CD4-positive, alpha-beta T cell treated with Interleukin-21 for 1 hour (primary cell): ENCODE measurements at places on chromosomes 6 and 20.

DNA sequence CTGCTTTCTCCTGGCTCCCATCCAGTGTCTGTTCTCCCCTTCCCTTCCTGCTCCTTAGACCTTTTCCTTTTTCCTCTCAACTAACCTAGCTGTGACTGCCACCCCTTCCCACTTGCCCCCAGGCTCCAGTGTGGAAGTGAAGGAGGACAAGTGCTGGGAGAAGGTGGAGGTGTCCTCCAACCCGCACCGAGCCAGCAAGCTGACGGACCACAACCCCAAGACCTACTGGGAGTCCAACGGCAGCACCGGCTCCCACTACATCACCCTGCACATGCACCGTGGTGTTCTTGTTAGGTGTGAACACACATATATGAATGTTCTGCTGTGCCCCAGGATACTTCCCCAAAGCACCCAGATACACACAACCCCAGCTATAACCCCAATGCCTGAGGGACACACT is 18.5 kb downstream of the CUL9 start:
- no peak for DNase-seq

GRCh38 chr6:147131532-147132128 is 72.6 kb upstream of the STXBP5 start:
- no peak for DNase-seq

DNA sequence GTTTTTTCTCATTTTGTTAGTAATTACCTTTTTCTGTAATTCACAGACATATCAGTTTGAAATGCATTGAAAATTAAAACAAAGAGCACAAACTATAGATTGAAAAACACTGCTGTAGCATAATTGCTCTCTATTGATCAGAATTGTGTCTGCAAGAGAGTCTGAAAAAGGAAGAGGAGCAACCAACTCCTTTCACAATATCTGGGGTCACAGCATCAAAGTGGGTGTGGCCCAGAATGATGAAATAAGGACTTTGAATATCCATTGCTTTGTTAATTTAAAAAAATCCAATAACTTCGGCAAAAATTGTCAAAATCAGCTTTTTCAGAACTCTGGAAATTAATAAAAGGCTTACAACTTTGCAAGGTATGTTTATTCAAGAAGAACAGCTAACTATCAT is 99.2 kb downstream of the MYLK4 start:
- DNase-seq: no peak

DNA sequence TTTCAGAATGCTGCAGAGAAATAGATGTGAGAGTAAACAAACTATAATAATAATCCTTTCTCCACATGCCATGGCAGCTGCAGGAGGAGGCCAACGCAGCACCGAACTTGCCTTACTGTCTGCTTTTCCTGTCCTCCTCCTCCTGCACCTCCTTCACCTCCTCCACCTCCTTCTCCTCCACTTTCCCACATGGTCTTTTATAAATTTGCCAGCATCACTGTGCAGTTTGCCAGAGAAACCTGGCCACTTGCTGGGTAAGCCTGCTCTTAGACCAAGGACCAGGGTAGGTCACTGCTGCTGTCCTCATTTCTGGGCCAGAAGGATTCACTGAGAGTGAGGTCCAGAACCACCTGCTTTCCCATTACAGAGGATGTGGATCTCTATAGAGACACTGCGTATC is 8.7 kb downstream of the SGK1 start:
- no peak for DNase-seq

- DNase-seq: no peak
Observed at GRCh38 chr6:153117986-153118879, 12.8 kb downstream of the RGS17 start.

GRCh38 chr6:10163203-10163962 is 251.5 kb downstream of the TFAP2A start:
- no peak for DNase-seq

GRCh38 chr6:14381829-14382677 is 264.5 kb downstream of the CD83 start:
- no peak for DNase-seq

GRCh38 chr20:8321001-8321400 is 188.9 kb downstream of the PLCB1 start:
- DNase-seq: no peak

GRCh38 chr20:48293671-48294070 is 508.4 kb upstream of the SULF2 start:
- DNase-seq: no peak

- no peak for DNase-seq
Observed at GRCh38 chr20:20292472-20292871, 75.4 kb upstream of the INSM1 start.

DNA sequence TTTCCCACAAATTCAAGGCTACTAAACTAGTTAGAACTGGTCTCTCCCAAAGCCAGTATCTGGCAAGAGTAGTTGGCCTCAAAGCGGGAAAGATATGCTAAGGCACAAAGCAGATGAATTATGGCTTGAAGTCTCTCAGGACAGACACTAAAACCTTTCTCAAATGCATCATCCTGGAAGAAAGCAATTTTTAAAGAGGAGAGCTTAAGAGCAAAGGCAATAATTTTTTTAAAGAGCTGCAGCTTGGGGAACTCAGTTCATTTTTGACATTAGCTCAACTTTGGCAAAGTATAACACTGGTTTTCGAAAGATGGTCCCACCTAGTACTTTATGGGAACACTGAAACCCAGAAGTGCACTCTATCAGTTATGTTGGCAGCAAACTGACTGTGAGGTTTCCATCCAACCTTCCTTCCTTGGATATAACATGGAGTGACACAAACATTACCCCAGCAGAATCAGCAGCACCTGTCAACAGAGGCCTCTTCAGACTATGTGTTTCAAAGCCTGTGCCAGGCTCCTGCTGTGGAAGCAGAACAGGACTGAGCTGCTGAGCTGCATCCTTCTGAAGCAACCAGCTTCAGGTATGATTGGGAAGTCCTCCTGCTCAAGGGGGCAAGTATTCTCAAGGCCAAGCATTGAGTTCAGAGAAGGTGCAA is 852.3 kb upstream of the HS3ST5 start:
- DNase-seq: no peak

- no peak for DNase-seq
Observed at GRCh38 chr20:24853916-24854315, 95.2 kb upstream of the CST7 start.

DNA sequence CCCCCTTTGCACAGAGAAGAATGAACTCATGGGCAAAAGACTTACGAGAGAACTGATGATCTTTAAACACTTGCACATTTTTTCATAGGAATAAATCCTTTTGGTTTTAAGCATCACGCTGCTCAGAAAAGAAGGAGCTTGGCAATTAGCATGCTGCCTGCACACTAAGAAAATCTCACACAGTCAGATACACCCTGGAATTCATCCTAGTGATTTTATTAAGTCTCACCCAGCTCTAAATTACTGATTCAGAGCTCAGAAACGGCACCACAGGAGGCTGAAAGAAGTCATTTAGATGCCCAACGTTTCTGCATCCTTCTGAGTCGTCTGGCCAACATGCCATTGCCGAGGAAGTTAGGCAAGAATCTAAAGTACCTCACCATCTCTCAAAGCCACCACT is 18.0 kb upstream of the NRSN1 start:
- DNase-seq: no peak

GRCh38 chr20:52959125-52959524 is 13.0 kb upstream of the TSHZ2 start:
- DNase-seq: no peak

DNA sequence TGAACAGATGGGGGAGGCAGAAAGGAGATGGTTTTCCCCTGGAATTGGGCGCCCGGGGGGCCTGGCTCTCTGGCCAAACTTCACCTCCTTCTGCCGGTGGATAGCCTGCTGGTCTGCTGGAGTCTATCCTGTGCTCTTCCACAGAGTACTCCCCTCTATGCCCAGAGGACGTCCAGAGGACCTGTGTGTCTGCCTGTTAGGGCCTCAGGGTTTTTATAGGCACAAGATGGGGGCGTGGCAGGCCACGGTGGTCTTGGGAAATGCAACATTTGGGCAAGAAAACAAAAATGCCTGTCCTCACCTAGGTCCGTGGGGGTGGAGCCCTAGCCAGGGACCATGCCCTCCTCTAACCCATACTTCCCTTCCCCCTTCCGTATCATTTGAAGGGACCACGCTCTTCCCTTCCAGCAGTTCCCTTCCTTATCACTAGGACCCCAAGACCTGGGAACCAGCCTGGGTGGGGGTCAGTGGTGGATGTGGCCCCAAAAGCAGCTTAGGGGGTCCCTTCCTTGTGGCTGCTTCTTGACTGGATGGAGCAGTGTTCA is 53.6 kb upstream of the ZNF337 start:
- DNase-seq: no peak

GRCh38 chr6:45663251-45664221 is 285.8 kb upstream of the SUPT3H start:
- peak; percentile 40 for DNase-seq

- DNase-seq: no peak
Observed at GRCh38 chr6:1612299-1612973, 2.7 kb downstream of the FOXC1 start.

DNA sequence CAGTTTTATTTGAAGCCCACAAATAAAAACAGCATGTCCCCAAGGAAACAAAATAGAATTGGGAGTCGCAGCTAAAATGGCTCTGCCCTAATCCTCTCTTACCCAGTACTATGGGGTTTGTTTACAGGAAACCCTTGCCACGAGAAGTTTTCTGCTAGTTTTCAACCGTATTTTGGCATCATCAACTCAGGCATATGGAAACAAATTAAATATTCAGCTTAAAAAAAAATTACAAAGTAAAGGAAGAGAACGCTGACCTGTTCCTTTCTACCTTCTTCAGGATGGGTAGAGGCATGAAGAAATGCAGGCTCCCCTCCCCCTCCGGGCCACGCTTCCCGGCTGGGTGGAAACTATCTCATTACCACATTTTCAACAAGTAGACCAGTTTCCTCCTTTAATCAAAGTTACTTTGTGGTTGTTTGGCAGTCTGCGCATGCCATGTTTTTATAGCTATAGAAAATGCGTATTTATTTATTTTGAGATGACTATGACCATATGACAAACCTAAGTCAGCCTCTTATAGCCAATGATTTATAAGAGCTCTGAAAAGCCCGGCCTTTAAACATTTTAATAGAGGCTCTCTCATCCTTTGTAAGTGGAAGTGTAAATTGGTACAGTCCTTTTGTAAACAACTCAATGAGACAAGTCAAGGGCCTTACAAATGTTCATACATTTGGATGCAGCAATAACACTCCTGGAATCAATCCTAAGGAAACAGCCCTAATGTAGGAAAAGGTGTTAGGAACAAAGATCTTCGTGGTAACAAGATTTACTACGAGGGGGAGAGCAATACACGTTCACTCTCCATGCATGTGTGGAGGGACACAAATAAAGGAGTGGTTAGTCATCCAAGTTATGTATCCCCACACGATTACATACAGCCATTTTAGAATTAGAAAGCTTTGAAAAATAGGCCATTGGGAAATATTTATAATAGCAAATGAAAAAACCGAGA is 16.1 kb upstream of the ZNF217 start:
- peak; percentile 83 for DNase-seq

DNA sequence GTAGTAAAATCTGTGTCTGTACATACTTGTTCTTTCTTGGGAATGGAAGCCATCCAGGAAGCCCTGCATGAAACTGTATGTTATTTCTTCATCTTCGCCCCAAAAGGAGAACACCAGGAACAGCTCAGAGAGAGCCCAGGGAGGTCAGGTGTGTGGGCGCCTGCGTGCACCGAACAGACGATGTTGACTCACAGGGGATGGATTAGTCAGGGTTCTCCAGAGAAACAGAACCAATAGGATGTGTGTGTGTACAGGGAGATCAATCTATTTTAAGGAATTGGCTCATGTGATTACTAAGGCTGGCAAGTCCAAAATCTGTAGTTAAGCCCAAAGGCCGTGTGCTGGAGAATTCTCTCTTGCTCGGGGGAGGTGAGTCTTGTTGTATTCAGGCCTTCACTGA is 45.7 kb downstream of the RNASET2 start:
- no peak for DNase-seq

GRCh38 chr6:149334682-149335160 is 17.2 kb downstream of the TAB2 start:
- no peak for DNase-seq

DNA sequence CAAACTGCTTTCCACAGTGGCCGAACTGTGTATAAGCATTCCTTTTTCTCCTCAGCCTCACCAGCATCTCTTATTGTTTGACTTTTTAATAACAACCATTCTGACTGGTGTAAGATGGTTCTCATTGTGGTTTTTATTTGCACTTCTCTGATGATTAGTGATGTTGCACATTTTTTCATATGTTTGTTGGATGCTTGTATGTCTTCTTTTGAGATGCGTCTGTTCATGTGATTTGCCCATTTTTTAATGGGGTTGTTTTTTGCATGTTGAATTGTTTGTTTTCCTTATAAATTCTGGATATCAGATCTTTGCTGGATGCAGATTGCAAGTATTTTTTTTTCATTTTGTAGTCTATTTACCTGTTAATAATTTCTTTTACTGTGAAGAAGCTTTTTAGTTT is 11.2 kb upstream of the ZSCAN12 start:
- DNase-seq: no peak

- DNase-seq: no peak
Observed at GRCh38 chr20:54368570-54368969, 106.8 kb upstream of the DOK5 start.

DNA sequence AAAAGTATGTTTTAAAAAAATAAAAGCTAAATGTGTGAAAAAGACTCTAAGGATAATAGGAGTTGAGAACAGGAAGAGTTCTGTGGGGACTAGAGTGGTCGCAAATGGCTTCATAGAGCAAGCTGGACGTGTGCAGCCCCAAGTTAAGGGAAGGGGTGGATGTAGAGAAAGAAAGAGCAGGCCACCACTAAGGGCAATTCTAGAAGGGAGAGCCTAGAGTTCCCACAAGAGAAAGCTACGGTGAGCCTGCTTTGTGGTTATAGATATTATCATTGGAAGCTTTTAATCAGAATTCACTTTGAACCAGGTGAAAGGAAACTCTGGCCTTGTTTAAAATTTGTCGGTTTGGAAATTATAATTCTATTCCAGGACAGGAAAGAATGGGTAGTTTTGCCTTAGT is 101.6 kb downstream of the HIVEP2 start:
- peak; percentile 52 for DNase-seq

DNA sequence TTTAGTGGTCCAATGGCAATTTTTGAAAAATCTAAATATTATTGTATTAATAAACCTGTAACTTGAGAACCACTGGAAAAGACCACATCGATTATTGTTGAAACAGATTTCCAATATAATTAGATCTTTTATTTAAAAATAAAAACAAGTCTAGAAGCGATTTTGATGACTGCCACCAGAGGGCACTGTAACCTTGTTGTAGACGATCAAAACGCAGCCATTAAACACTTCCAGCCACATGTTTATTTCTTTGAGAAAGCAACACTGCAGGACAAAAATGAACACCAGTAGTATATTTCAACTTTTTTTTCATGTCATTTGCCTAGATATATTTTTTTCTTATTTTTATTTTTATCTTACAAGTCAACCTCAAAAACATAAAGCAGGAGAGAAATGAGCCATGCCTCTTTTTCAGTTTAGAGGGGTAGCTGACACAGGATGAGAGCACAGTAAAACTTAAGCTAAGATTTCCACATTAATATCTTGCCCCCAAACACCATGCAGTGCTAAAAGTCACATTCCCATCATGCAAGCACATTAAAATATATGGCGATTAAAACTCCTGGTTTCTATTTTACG is 115.4 kb downstream of the OPRM1 start:
- DNase-seq: peak; percentile 72

- no peak for DNase-seq
Observed at GRCh38 chr20:57440678-57441509, 49.7 kb downstream of the RBM38 start.
